Fibroblast of mammary gland (primary cell): ENCODE measurements at places on chromosomes 2 and 18.
A peak's percentile ranks its signal among the peaks of the same experiment; 100 is the strongest.

- peak; percentile 99 for DNase-seq
Measured at GRCh38 chr18:58241877-58242276, 197.9 kb downstream of the NEDD4L start.

- DNase-seq, result peak; percentile 29
Measured at GRCh38 chr2:16727256-16727655, 61.6 kb upstream of the CYRIA start.

DNA sequence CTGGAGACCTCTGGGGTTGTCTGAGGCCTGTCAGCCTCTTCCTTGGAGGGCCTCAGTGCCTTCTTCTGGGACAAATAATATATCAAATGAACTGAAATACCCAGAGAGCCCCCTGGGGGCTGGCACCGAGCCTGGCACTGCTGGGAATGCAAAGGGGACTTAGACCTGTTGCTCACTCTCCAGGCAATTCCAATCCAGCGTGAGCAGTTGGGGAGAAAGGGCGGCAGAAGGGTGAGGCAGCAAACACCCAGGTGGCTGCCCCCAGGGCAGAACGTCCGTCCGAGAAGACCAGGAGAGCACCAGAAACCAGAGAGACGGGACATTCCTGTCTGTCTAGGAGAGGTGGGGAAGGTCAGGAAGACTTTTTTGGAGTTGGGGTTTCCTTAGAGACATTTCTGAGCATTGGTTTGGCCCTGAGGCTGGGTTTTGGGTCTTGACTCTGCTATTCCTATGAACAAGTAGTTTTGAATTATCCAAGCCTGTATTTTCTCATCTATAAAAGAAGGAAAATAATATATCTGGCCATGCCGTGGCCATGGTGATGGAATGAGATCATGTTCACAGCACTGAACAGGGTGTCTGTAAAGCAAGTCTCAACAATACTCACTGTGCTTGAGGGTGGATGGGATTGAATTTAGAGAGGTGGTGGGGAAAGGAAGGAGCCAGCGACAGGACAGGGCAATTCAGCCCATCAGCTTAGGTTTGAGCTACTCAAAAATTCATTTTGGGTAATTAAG, 44.3 kb upstream of the ZBTB7C start:
- no peak for DNase-seq

GRCh38 chr2:202091476-202091875, 18.4 kb downstream of the KIAA2012 start:
- peak; percentile 58 for DNase-seq

DNA sequence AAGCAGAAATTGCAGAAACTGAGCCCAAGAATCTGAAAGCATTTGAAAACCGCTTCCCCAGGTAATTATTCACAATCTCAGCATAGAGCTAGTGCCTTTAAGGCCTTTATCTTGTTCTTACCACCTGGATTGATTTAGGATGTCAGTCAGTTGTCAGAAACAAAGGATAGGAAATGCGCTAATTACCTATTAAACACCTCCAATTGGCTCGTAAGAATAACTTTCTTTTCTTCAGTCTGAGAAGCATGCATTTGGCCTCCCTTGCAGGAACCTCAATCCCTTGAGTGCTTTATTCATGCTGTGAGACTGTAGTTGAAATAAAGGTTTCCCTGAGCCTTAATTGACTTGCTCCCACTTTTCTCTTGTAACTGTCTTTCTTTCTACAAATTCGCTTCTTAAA, 400.3 kb upstream of the LRATD1 start:
- no peak for DNase-seq

- DNase-seq, result no peak
Measured at GRCh38 chr2:76281156-76281841, 570.6 kb upstream of the GCFC2 start.
